GOT3 (cell line): ENCODE measurements at places on chromosomes 3 and 15.

DNA sequence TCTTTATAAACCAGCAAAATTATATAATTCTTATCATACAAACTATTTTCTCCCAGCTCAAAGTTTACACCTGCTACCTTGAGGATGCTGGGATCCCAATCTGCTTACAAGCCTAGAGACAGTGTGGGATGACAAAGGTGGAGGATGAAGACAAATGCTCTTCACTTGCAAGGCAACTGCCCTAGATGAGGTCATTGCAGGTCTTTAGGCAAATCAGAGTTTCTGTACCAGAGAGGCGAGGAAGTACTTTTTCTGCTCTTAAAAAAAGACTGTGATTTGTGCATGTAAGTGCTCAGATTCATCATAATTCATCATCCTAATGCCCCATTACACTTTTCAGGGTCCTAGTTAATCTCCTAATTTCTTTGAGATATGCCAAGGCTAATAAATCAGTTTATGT lies 376.1 kb downstream of the ZPLD1 start:
- DNase-seq = no peak

DNA sequence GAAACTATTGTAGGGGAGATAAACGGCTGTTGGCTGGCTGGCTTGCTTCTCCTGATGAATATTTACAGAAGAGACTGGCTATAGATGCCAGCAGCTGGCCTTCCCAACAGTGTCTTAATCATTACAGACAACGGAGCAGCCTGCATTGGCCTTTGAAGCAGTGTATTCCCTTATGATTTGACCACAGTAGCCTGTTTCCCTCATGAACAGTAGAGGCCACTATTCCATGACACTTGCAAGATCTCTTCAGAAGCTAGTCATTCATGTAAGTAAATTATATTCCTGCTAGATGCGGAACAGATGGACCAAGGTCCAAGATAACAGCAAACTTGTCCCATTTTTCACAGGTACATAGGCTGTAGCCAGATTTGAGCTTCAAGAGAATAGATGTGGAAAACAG lies 47.3 kb downstream of the TMCO5A start:
- no peak for DNase-seq

- no peak for DNase-seq
These were observed 26.5 kb downstream of the CFAP161 start for GRCh38 chr15:81160312-81161159.

DNA sequence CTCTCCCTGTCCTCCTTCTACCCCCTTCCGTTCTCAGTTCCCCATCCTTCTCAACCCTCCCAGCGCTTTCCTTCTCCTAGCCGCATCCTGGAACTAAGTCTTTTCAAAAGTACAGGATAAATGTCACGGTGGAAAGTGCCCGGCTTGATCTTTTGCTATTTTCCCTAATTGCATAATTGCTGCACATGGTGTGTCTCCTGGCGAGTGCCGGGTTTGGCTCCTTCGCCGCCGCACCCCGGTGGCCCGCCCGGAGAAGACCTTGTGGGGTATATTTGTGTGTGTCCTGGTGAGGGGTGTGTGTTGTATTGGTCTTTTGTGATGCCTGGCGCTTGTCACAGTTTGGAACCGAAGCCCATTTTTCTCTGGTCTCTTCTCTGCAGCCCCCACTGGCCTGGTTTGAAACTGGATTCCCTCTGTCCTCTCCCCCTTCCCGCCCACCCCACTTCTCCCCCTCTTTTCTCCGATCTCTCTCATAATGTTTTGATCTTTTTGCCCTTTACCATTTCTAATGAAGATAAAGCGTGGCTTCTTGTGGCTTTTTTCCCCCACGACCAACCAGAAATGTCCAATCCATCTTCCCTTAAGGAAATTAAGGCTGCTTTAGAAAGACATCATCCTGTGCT lies 692 bp downstream of the UBE2E2 start:
- no peak for DNase-seq

- no peak for DNase-seq
These were observed 98.2 kb downstream of the MYH15 start for GRCh38 chr3:108412121-108412750.

DNA sequence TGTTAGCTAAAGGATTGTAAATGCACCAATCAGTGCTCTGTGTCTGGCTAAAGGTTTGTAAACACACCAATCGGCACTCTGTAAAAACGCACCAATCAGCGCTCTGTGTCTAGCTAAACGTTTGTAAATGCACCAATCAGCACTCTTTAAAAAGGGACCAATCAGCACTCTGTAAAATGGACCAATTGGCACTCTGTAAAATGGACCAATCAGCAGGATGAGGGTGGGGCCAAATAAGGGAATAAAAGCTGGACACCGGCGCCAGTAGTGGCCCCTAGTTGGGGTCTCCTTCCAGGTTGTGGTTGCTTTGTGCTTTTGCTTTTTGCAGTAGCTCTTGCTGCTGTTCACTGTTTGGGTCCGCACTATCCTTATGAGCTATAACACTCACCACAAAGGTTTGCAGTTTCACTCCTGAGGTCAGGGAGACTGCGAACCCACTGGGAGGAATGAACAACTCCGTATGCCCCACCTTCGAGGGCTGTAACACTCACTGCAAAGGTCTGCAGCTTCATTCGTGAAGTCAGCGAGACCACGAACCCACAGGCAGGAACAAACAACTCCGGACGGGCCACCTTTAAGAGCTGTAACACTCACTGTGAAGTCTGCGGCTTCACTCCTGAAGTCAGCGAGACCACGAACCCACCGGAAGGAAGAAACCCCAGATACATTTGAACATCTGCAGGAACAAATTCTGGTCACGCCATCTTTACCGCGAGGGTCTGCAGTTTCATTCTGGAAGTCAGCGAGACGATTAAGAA lies 1.1 kb upstream of the SUCLG2 start:
- no peak for DNase-seq
